GM23248 (cell line): ENCODE measurements at places on chromosomes 16 and 17. TPM values are rescaled to one million over a fixed set of nuclear protein-coding genes. Genes with fewer than 3 reads are reported as not detected.

Gene RAB37
- total RNA-seq, result 0.11 TPM in 1 of 2 replicates, not detected in the other

Gene ACSM5
- not detected in 2 replicates for total RNA-seq

Gene USP43
- total RNA-seq, result 0.25 TPM in 1 of 2 replicates, not detected in the other

Gene HSPB9
- total RNA-seq, result not detected in 2 replicates

Gene EFCAB13
- total RNA-seq, result 1.4 and 1.6 TPM in 2 replicates

Gene ZNF597
- 3.2 TPM in 2 replicates for total RNA-seq

Gene ELAC2
- 54.8 and 66.5 TPM in 2 replicates for total RNA-seq

Gene UNC45B
- not detected in 2 replicates for total RNA-seq

Gene HIC1
- 35.0 and 59.8 TPM in 2 replicates for total RNA-seq

Gene GPR139
- not detected in 2 replicates for total RNA-seq

Gene TEKT1
- total RNA-seq, result not detected in 2 replicates

Gene GNGT2
- not detected in 2 replicates for total RNA-seq

DNA sequence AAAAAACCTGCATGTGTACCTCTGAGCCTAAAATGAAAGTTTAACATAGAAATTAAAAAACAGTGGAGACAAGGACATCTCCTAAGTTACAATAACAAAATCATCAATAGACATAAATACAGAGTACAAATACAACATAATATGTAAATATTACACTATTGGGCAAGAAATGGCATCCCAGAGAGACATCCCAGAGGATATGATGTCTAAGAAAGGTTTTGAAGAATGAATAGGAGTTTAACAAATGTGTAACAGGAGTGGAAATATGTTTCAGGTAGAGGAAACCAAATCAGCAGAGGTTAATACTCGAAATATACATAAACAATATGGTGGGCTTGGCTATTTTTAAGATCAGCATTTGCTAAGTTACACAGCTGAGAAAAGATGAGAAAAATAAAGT is 447.7 kb upstream of the MAF start:
- DNase-seq, result no peak

DNA sequence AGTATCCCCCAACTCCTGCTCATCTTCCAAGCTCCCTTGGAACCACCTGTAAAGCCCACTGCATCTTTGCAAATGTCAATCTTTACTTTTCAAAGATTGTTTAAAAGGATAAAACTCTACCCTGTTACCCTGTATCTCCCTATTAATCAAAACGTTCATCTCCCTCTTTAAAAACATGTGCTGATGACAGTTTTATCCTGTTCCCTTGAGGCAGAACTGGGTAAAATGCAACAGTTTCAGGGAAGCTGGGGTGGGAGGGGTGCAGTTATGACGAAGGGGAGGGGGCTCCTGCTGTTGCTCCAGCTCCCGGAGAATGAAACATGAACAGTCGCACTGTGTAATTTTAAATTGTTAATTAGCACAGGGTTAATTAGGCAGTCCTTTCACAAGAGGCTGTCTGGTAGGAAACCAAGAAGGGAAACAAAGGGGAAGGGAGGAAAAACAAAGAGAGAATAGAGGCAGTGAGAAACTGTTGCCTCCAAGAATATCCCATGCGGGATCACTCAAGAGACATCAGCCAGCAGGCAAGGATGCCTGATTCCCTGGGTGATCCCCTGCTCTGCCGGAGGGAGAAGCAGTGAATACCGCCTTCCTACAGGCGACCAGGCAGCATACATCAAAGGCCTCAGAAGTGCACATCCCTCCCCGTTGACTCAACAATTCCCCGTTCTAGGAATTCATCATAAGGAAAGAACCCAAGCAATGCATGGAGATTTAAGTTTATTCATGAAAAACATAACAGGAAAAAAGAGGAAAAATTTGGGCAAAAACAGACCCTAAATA is 84.2 kb downstream of the ZFHX3 start:
- DNase-seq, result no peak

- no peak for DNase-seq
Measured at GRCh38 chr17:34012709-34013375, 242.2 kb upstream of the CCL2 start.

DNA sequence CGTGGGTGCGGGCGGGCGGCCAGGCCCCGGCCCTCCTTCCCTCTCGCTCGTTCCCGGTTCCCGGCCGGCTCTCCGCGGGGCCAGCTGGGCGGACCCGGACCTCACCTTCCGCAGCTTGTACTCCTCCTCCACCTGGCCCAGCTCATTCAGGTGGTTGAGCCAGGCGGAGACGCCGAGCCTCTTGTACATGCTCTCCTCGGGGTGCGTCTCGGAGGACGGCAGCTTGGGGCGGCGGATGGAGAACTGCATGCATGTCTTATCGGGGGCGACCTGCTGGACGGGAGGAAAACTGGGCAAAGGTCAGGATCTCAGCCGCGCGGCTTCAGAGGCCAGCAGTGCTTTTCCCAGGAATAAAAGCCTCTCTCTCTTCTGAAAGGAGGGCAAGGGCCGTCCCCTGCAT is 85.4 kb downstream of the TBC1D16 start:
- DNase-seq, result no peak

GRCh38 chr17:27915709-27916108 is 22.5 kb upstream of the LYRM9 start:
- DNase-seq, result no peak

DNA sequence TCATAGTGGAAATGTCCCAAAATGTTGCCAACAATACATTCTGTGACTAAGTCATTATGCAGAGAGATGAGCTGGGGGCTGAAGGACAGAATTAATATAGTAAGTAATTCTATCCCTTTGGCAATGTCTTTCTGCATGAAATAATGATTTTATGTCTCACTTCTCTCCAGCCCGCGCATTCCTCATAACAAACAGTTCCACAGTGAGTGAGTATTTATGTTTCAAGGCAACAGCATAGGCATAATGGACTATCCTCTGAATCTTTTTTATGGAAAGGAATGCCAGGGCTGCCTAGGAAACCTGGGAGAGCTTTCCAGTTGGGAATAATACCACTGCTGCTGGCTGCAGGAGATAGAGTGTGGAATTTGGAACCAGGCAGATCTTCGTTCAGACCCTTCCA is 477.7 kb downstream of the HS3ST4 start:
- no peak for DNase-seq

- no peak for DNase-seq
Measured at GRCh38 chr17:80812362-80813088, 179.1 kb upstream of the CHMP6 start.

- peak; percentile 91 for DNase-seq
Measured at GRCh38 chr16:67936880-67937605, 393 bp upstream of the PSMB10 start.

DNA sequence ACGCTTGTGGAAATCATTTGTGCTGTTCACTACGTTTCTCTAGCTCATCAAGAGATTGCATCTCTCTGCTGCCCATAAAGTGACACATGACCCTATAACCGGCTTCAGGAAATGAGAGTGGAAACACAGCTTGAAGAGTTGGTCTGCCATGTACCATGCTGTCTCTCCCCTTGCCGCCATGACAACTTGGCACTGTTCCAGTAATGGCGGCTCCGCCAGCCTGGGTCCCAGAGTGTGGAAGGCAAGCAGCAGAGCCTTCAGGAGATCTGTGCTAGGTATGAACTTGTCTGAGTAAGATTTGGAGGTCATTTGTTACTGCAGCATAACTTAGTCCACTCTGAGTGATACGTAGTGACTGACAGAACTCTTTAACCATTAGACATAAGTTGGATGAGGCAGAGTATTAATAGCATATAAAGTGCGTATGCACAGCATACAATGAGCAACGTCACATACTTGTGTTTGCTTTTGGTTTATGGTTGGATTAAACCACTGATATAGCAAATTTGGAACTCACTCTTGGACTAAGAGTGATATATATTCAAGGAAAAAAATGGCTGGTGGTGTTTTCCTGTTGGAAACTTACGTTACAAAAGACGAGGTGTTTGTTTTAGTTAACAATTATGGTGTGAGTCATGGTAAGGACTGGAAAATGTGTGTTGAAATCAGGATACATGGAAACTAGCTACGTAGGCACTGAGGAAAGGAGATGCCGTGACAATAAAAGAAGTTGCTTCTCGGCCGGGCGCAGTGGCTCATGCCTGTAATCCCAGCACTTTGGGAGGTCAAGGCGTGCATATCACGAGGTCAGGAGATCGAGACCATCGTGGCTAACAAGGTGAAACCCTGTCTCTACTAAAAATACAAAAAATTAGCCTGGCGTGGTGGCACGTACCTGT is 24.4 kb upstream of the PMP22 start:
- peak; percentile 64 for DNase-seq

DNA sequence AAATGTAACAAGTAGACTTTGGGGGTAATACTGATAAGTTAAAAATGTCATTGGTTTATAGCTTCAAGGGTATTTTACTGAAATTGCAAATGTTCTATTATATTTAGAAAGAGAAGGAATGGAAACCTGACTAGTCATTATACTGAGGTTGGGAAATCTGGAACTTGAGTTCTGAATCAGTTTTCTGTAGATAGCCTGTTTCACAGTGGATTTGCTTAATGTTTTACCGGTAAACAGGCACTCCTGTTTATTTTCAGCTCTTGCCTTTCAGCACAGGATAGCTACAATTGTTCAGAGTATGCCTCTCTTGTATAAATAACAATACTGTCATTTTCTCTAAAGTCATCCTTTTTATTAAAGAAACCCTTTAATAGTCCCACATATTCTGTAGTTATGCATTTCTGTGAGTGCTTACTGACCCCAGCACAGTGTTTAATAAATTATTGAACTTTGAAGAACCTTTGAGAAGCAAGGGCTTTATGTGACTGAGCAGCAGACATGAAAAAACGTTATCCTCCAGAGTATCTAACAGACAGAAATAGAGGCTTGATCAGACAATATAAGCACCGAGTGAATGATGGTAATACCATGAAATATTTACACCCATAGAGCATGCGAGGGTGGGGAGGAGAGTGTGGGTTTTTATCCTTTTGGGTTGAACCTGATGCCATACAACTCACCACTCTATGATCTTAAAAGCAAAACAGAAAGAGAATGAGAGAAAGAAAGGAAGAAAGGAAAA is 58.2 kb downstream of the FTO start:
- DNase-seq, result peak; percentile 56

- DNase-seq, result no peak
Measured at GRCh38 chr16:77383606-77384187, 51.1 kb downstream of the ADAMTS18 start.

DNA sequence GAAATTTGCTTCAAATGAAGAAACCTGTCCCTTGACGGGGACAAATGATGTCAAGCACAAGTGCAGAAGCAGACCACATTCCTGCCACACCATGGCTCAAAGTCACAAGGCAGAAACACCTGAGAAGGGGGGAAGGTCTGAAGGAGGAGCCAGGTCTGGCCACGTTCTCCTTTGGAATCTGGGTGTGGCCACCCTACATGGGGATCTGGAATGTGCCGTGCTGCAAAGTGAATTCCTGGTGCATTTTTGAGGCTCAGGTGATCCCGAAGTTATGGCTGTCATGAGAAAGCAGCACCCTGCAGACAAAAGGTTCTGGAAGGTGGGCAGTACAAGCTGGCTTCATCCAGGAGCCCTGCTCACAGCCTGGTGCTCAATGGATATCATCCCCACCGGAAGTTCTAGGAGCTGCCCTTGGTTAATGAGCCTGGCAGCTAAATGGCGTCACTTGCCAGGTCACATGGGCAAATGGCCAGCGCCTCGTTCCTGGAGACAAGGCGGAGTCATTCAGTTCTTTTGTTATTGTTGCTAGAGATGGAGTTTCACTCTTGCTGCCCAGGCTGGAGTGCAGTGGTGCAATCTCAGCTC is 20.1 kb upstream of the ADCY9 start:
- DNase-seq, result peak; percentile 25

- no peak for DNase-seq
Measured at GRCh38 chr17:77492446-77493237, 351.9 kb downstream of the SEC14L1 start.

- DNase-seq, result peak; percentile 80
Measured at GRCh38 chr17:32783602-32784001, 93.3 kb downstream of the MYO1D start.
